Adrenal gland (tissue), 19 donors: ENCODE measurements at places on chromosomes 1 and 21.
A peak's percentile ranks its signal among the peaks of the same experiment; 100 is the strongest.

- no peak for DNase-seq
These were observed 100.3 kb downstream of the RNF220 start for GRCh38 chr1:44505210-44505993.

DNA sequence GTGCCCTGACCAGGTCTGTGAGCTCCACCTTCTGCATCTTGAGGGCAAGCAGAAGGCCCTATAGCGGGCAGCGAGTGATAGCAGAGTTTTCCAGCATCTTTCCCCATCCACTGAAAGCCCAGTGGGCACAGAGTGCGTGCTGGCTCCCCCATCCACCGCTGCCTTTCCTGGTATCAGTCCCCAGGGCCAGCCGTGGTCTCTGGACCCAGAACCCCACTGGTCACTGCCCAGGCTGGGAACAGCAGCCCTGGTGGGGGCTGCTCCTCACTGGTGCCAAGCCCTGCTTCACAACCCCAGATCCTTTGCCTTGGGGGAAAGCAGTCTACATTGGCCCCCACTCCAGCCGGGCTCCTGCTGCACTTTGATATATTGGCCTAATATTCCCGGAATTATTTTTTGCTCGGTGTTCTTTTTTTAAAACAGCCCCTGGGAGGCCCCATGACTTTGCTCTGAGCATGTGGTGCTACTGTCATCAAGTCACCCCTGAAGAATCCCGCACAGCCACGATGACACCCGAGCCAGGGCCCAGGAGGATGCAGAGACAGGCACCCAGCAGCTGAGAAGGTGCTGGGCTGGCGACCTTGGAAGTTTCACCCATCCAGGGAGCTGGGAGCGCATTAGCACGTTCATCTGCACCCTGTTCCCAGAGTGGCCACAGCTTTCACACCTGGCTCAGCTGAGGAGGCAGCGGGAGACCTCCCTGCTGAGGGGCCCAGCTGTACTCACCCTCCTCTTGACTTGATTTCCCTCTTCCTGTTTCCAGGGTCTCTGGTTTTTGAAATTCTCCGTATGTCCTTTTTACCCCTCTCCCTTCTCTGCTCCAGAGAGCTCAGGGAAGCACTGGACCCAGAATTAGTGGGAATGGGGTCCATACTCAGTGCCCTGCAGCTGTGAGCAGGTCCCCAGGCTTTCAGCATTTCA is 56.9 kb downstream of the KLHDC7A start:
- no peak for DNase-seq

DNA sequence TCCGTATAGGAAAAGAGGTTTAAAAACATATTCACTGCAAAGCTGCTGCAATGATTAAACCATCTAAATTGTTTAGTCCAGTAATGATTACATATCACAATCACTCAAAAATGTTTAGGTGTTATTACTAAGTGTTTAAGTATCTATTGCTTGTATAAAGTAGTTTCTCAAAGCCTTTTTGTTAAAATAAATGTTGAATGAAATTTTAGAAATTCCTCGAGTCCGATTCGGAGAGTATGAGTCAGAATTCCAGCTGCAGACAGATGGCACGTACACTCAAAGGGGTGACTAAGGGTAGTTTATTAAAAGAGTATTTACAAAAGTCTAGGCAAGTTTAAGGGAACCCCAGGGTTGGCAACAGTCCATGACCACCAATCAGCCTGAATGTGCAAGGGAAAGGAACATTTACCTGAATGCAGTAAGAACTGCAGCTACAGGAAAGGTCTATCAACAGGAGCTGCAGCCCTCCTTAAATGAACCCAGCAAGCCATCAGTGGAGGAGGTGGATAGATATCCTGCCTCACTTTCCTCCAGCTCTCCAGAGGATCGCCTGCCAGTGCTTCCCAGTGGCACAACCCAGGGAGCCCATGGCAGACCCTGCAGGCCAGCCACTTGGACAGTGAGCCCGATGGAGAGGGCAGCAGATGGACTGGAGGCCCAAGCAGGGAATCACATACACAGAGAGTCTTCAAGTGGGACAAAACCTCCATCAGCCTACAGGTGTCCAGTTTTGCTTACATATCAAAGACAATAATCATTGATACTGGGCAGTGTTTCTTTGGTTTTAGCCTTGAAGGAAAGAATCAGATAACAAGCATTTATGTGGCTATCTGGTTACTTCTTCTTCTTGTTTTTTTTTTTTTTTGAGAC is 92.1 kb upstream of the SLC44A3 start:
- DNase-seq, result peak; percentile 37

DNA sequence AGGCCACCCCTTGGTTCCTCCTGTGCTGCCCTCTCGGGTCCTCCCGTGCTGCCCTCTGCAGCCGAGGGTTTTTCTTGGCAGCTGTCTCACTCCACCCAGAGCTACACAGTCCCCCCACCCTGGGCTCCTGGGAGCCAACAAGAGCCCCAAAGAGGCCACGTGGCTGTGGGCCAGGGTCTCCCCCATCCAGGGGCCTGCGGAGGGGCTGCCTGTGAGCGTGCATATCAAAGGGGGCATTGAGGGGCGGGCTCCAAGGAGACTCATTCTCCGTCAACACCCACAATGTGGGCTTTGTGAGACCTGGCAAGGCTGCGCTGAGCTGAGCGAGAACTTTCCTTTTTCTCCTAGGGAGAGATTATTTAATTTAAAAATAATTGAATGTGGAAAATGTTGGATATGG is 108.7 kb upstream of the ARHGEF16 start:
- DNase-seq, result no peak

GRCh38 chr1:40886318-40887011 is 24.3 kb upstream of the CITED4 start:
- DNase-seq, result no peak
